ENCODE measurements at places on chromosomes 11 and 22.

DNA sequence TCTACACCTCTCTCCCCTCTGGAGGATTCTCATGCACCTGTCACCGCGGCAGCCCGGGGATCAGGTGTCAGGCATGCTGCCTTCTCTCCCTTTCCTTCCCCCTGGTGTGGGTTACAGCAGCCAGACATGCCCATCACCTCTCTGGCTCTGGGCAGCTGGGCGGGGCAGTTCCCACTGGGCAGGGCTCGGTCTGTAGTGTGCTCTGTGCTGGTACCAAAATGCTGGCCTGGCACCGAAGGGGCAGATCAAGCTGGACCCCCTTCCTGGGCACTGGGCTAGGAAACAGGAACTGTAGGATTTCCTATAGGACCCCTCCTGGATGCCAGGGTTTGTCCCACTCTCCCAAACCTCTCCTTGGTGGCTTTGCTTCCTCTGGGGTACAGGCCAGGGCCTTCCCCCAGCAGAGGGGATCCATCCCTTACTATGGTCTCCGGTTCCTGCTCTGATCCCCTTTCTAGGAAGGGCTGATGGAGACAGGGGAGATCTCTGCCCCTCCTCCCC, 821 bp downstream of the GAL3ST1 start:
- peak; percentile 26 for DNase-seq

- DNase-seq = no peak
Observed at GRCh38 chr11:130160498-130161155, 1.0 kb downstream of the ST14 start.

GRCh38 chr22:17969701-17970113, 54.7 kb downstream of the MICAL3 start:
- no peak for DNase-seq

- peak; percentile 61 for DNase-seq
Observed at GRCh38 chr11:113189909-113190667, 124.3 kb upstream of the TTC12 start.

GRCh38 chr11:77084581-77085191, 17.9 kb downstream of the CAPN5 start:
- no peak for DNase-seq

All from muscle of back (tissue), 13 donors.